ENCODE measurements at places on chromosomes 7 and 10.

- DNase-seq, result peak; percentile 25
These were observed 21.6 kb upstream of the KLF6 start for GRCh38 chr10:3806603-3807002.

- no peak for DNase-seq
These were observed 429.0 kb downstream of the ETV1 start for GRCh38 chr7:13560441-13560840.

DNA sequence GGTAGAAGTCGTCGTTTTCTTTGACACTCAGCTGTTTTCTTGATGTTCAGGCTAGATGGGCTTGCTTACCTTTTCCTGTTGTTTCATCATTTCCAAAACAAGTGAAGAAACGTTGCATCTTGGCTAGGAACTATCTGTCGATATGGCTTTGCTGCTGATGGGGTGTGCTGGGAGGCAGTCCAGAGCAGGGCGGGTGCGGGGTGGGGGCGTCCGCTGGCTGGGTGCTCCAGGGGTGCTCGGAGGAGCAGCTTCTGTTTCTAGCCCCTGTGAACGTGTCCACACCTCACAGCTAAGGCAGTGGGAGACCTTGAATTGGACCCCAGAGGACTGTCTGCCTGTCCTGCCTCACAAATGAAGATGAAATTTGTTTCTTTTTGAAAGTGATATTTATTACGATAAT lies 7.6 kb upstream of the SUN1 start:
- DNase-seq, result no peak

DNA sequence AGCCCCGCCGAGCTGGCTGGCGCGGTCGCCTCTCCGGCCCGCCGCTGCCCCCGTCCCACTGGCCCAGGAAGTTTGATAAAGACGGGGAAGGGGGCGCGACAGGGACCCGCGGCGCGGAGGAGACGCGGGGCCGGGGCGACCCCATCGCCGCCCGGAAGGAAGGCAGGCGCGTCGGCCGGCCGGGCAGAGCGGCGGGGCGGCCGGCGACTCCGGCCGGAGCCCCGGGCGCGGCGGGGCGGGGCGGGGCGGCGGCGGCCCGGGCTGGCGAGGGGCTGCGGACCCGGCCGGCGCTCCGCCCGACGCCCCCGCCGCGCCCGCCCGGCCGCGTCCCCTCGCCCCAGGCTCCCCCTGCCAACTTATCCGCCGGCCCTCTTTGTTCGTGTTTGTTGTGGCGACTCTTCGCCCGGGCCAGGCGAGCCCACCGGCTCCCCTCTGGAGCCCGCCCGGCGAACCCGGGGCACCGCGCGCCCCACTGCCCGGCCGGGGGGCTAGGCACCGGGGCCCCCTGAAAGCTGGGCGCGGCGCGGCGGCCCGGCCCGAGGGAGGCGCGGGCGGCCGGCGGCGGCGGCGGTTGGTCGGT lies 571 bp downstream of the KDM7A start:
- DNase-seq, result no peak

GRCh38 chr10:269440-270074 lies 134.3 kb downstream of the ZMYND11 start:
- DNase-seq, result no peak

GRCh38 chr7:83588602-83589240 lies 60.2 kb downstream of the SEMA3E start:
- no peak for DNase-seq

DNA sequence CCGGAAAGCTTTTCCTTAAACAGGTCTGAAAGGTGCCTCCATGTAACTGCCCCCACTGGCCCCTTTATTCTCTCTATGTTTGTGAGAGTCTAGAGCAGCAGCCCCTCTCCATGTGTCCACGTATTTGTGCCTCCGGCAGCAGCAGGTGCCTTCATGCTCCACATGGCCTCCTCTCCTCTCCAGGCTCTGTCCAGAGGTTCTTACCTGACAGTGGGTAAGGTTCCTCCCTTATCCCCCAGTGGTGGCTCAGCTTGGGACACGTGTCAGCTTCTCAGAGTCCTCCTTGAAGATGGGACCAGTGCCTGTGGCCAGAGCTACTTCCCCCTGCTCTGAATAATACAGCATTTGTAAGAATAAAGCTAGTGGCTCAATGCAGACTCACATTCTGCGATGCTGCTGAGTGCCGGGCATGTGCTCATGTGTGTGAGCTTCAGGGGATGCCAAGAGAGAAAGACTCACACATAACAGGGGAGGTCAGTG lies 7.9 kb downstream of the CALML3 start:
- no peak for DNase-seq

DNA sequence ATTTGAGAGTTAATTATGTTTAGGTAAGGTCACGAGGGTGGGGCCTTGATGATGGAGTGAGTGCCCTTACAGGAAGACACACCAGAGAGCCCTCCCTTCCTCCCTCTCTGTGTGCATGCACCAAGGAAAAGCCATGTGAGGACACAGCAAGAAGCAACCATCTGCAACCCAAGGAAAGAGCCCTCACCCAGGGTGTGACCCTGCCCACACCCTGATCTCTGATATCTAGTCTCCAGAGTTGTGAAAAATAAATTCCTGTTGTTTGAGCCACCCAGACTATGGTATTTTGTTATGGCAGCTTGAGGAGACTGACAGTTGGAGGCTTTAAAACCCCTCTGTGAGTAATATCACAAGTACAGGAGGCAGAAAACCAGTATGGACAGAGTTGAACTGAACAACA lies 15.0 kb upstream of the MCM10 start:
- DNase-seq, result no peak

- DNase-seq, result no peak
These were observed 24.0 kb upstream of the EEPD1 start for GRCh38 chr7:36129048-36129534.

DNA sequence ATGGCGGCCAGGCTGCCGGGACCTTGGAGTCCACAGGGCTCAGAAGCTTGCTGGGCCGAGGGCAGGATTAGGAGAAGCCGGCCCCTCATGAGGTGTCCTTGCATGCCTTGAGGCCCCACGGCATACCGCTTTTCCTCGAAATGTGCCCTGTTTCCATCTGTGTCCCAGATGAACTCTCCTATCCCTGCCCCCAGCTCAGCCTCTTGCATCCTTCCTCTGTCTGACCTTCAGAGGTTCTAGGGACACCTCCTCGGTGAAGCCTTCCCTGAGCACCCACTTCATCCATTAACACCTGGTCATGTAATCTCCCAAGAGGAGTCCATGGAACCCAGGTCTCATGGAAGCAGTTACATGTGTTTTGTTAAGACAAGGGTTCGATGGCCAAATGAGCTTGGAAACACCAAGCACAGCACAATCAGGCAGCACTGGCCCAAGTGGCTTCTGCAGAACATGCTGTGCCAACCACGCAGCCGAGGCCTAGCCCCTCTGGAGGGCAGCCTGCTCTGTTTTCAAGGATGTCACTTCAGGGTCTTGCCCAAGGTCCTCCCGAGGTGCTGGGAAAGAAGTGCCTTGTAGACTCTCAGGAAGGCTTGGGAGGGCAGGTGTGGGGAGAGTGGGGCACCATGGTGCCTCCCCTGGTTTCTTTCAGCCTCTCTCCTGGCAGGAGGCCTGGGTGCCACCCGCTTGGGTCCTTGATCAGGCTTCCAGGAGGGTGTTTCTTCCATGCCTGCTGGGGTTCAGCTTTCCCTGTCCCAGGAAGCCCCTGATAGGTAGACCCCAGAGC lies 124.3 kb downstream of the NEURL1 start:
- DNase-seq, result no peak

DNA sequence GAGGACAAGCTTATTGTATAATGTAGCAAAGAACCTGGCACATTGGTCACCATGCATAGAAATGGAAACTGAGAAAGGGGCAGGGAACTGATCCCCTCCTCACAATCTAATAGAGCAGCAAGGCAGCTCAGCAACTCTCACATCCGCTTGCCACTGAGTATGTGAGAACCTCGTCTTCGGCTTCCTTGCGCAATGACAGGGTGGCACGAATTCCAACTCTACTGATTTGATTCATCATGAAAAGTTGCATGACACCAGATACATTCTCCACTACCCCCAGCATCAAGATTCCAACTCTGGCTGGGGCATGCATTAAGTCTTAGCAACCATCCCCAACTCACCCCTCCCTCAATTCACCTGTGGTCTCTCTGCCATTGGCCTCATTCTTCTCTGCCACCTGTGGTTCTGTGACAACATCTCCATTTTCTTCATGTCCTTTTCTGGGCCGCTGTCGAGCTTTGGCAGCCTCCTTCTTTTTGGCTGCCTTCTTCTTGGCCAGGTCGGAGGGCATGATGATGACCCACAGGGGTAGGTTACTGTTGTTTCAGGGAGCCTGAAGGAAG lies 976 bp downstream of the ABCF2 start:
- DNase-seq, result no peak

GRCh38 chr7:37557571-37558209 lies 109.0 kb upstream of the ELMO1 start:
- no peak for DNase-seq

DNA sequence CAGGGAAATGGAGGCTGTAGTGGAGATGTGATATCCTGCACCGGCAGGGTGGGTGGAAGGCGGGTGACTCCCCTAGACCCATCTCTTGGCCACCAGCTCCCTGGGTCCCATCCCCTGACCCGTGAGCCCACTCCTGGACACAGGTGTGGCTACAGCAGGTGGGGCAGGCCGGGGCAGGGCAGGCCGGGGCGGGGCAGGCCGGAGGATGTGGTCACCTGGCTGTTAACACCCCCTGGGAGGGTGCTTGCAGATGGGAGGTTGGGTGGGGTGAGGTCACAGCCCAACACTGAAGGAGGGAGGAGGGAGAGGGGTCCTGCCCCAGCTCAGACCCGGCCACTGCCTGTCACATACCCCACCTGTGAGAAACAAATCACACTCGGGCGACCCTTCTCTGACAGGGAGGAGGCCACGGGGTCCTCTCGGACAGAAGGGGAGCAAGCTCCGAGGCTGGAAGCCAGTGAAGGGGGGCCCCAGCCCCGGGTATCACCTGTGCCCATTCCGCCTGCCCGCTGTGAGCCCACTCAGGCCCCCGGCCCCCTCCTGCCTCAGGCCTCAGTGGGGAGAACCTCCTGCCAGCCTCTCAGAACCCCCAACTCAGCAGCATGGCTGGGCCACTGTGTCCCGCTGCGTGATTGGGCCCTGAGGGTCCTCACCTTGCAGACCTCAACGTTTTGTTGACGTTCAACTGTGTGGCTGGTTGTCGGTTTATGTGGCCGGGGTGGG lies 74.0 kb downstream of the MICALL2 start:
- DNase-seq, result no peak

- no peak for DNase-seq
These were observed 212.5 kb downstream of the ADAM12 start for GRCh38 chr10:126175641-126176262.

- no peak for DNase-seq
These were observed 457.4 kb downstream of the DNAJB6 start for GRCh38 chr7:157793973-157794745.

- DNase-seq, result no peak
These were observed 189.3 kb downstream of the POLR1F start for GRCh38 chr7:19519443-19520021.
